RWPE2 (cell line): ENCODE measurements at places on chromosomes 3 and 15.
A peak's percentile ranks its signal among the peaks of the same experiment; 100 is the strongest.

- no peaks in the 10 kb centered on the region for H3K4me1 ChIP-seq
- peaks cover 4% of the 10 kb centered on the region for H3K36me3 ChIP-seq
- H3K27ac ChIP-seq: no peak overlapping the region
- DNase-seq: no peak
- no peak overlapping the region for H3K4me3 ChIP-seq
These were observed 63.5 kb downstream of the SLC49A4 start for GRCh38 chr3:122858373-122858772.

GRCh38 chr3:149625795-149626194 is 32.0 kb downstream of the WWTR1 start:
- no peaks in the 10 kb centered on the region for H3K27me3 ChIP-seq
- no peak for DNase-seq
- H3K27ac ChIP-seq: no peak overlapping the region
- no peak overlapping the region for H3K4me3 ChIP-seq

DNA sequence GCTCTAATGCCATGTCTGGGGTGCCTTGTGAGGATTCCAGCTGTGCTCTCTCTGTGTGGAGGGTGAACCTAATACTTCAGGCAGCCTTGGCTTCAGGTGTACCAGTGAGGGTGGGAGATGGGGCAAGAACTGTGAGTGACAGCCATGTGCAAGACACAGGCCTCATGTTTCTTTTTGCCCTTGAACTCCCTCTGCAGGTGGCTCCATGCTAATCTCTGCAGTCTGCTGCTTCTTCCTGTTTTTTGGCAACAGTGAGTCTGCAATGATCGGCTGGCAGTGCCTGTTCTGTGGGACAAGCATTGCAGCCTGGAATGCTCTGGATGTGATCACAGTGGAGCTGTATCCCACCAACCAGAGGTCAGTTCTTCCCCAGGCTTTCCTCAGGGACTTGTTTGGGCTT is 189.3 kb downstream of the SV2B start:
- no peak overlapping the region for H3K4me3 ChIP-seq
- no peak overlapping the region for H3K27ac ChIP-seq
- H3K4me1 ChIP-seq: no peaks in the 10 kb centered on the region
- peaks cover 20% of the 10 kb centered on the region for H3K27me3 ChIP-seq
- no peak for DNase-seq

- no peaks in the 10 kb centered on the region for H3K4me1 ChIP-seq
- no peaks in the 10 kb centered on the region for H3K36me3 ChIP-seq
- no peak overlapping the region for H3K4me3 ChIP-seq
- H3K27me3 ChIP-seq: peaks cover 9% of the 10 kb centered on the region
These were observed 589.3 kb downstream of the UNC13C start for GRCh38 chr15:54567408-54568035.

GRCh38 chr15:83436513-83437158 is 10.5 kb upstream of the SH3GL3 start:
- no peaks in the 10 kb centered on the region for H3K27me3 ChIP-seq
- no peaks in the 10 kb centered on the region for H3K36me3 ChIP-seq
- no peaks in the 10 kb centered on the region for H3K4me1 ChIP-seq
- DNase-seq: no peak
- no peak overlapping the region for H3K27ac ChIP-seq

DNA sequence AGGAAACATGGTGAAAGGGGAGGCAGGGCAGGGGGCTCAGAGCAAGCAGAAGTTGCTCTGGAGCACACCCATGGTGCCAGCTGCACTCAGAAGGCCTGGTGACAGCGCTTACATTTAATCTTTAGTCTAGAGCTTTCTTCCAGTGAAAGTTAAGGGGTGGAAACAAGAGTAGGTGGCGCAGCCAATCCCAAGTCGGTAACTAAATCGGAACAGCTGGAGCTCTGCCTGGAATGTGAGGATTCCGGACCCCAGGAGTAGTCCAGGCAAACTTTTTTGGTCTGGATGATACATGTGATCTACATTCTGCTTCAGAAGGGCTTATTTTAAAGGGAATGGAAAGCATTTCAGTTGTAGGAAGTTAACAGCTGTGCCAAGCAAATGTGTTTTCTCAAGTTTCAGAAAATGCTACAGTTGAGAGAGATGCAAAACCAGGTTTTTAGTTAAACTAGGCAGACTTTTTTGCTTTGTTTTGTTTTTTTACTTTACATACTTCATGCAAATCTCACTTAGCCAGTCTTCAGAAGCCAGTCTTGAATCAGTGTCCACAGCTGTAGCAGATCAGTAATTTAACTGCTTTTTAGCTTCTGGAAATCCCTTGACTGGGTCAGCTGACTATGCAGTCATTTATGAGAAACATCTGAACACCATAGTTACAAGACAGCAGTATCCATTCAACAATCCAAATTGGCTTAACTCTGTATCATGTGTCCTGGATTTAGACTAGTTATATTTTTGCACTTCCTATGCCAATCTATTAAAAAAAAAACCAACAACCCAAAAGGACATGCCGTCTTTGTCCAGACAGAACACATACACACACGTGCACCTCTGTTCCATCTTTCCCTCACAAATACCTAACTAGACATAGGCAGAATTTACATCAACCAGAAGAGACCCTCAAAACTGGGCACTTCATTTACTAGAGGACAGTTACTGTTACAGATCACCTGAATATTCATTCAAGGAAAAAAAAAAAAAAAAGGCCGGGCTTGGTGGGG is 33.2 kb downstream of the ZNF106 start:
- H3K27ac ChIP-seq: no peak overlapping the region
- no peak overlapping the region for H3K4me3 ChIP-seq
- H3K4me1 ChIP-seq: no peaks in the 10 kb centered on the region
- H3K27me3 ChIP-seq: no peaks in the 10 kb centered on the region

- peaks cover 67% of the 10 kb centered on the region for H3K4me1 ChIP-seq
- H3K36me3 ChIP-seq: no peaks in the 10 kb centered on the region
- DNase-seq: no peak
- no peak overlapping the region for H3K4me3 ChIP-seq
- H3K27me3 ChIP-seq: no peaks in the 10 kb centered on the region
These were observed 106.0 kb downstream of the TNIK start for GRCh38 chr3:171354049-171354705.

DNA sequence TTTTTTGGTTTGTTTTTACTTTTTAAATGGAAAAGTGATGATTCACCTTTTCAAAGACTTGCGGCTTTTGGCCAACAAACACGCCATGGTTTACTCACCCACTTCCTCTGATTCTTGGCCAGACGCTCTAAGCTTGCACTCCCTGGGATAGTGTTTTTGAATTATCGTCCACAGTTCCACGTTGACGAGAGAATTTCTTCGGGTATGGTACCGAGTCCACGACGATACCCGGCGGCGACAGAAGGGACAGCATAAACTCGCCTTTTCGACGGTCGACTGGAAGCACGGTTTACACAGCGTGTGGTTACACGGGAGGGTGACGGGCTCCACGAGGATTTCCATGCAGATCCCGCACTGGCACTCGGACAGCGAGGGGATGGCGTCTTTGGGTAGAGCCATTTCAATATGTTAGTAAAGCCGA is 783 bp downstream of the RNF168 start:
- H3K27me3 ChIP-seq: no peaks in the 10 kb centered on the region
- peak overlapping the region; percentile 59 for H3K4me3 ChIP-seq

DNA sequence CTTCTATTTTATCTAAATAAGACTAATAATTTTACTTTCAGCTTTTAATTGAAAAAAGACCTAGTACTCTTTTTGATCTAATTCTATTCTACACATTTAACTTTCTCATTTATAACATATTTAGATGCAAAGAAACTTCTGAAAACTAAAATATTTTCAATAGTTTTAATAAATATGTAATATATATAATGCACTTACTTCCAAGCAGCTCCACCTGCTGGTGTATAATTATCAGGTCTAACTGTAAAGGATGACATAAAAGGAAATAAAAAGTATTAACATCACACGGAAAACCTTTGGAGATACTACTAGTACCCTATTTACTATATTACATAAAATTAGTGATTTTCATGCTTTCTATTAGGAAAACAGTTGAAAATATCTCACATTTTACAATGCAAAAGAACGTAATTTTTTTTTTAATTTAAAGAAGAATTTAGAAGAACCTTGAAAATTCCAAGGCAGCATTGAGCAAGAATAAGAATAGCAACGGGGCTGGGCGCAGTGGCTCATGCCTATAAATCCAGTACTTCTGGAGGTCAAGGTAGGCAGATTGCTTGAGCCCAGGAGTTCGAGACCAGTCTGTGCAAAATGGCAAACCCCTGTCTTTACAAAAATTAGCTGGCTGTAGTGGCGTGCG is 10.2 kb downstream of the PLSCR5 start:
- no peaks in the 10 kb centered on the region for H3K36me3 ChIP-seq
- H3K4me3 ChIP-seq: no peak overlapping the region
- no peak overlapping the region for H3K27ac ChIP-seq
- no peak for DNase-seq

- no peak overlapping the region for H3K4me3 ChIP-seq
- DNase-seq: no peak
- H3K27ac ChIP-seq: peak overlapping the region; percentile 98
- no peaks in the 10 kb centered on the region for H3K36me3 ChIP-seq
- H3K4me1 ChIP-seq: peaks cover 74% of the 10 kb centered on the region
These were observed 71.0 kb downstream of the WWTR1 start for GRCh38 chr3:149586871-149587270.

- H3K27ac ChIP-seq: peak overlapping the region; percentile 7
- H3K27me3 ChIP-seq: no peaks in the 10 kb centered on the region
- H3K4me1 ChIP-seq: peaks cover 22% of the 10 kb centered on the region
- peak; percentile 66 for DNase-seq
- H3K4me3 ChIP-seq: no peak overlapping the region
These were observed 76.5 kb downstream of the CD200R1L start for GRCh38 chr3:112770032-112770626.

GRCh38 chr3:9582332-9582731 is 28.7 kb upstream of the LHFPL4 start:
- no peak for DNase-seq
- H3K27ac ChIP-seq: no peak overlapping the region
- H3K4me3 ChIP-seq: no peak overlapping the region
- H3K4me1 ChIP-seq: no peaks in the 10 kb centered on the region
- no peaks in the 10 kb centered on the region for H3K27me3 ChIP-seq

DNA sequence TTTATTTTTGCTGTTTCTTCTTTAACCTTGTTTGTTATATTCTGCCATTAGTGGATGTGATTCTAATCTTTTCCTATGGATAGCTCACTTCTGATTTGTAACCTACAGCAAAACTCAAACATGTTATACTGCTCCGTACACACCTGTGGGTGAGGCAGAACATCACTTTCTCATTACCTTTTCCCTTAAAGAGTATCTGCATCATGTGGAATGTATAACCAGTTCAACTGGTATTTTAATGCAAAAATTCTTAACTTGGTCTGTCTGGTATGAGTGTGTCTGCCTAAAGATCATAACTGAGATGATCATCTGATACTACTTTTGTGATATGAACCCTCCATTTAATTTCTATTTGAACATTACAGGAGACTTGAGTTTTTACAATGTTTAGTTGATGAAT is 13.0 kb upstream of the UPK1B start:
- H3K4me3 ChIP-seq: no peak overlapping the region
- DNase-seq: no peak
- H3K36me3 ChIP-seq: no peaks in the 10 kb centered on the region
- H3K27ac ChIP-seq: no peak overlapping the region
- no peaks in the 10 kb centered on the region for H3K4me1 ChIP-seq

- H3K27ac ChIP-seq: no peak overlapping the region
- H3K27me3 ChIP-seq: no peaks in the 10 kb centered on the region
- H3K36me3 ChIP-seq: no peaks in the 10 kb centered on the region
- no peak for DNase-seq
- peaks cover 16% of the 10 kb centered on the region for H3K4me1 ChIP-seq
- no peak overlapping the region for H3K4me3 ChIP-seq
These were observed 16.8 kb downstream of the BMF start for GRCh38 chr15:40091861-40092255.

GRCh38 chr3:171384101-171384891 is 75.9 kb downstream of the TNIK start:
- H3K4me1 ChIP-seq: no peaks in the 10 kb centered on the region
- DNase-seq: no peak
- no peak overlapping the region for H3K27ac ChIP-seq
- no peaks in the 10 kb centered on the region for H3K27me3 ChIP-seq

DNA sequence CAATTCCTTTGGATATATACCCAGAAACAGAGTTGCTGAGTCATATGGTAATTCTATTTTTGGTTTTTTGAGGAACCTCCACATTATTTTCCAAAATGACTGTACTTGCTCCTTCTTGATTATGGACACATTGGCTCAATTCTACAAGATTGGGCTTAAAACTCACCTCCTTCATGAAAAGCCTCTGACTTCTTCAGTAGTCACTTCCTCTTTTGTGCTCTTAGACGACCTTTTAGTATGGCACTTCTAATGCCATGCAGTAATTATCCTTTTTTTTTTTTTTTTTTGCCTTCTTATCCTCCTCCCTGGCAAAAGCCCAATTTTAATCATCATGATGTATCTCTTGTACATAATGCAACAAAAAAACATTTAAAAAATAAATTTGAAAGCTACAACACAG is 33.0 kb upstream of the ABHD17C start:
- no peaks in the 10 kb centered on the region for H3K27me3 ChIP-seq
- DNase-seq: no peak
- H3K4me3 ChIP-seq: no peak overlapping the region
- H3K27ac ChIP-seq: peak overlapping the region; percentile 70

DNA sequence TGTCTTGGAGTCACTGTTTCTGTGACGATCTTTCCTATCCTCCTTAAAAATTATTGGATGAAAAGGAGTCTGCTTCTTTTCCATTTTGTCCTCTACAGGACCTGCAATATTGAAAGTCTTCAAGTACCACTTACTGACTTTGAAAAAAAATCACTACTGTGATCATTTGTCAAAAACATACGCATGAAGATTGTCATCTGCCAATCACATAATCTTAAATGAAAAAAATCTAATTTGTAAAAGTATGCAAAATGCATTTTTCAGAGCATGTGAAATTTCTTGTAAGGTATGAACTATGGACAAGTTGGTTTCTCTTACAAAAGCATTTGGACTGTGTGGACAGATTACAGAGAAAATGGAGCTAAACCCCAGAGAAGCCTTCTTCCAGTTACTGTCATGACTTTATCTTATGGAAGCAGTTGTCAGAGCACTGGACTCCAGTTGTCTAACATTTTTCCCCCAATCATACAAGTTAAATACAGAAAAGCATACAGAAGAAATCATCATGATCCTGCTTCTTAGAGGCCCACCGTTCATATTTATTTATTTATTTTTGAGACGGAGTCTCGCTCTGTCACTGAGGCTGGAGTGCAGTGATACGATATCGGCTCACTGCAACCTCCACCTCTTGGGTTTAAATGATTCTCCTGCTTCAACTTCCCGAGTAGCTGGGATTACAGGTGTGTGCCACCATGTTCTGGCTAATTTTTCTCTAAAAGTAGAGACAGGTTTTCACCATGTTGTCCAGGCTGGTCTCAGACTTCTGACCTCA is 3.4 kb upstream of the PXK start:
- peaks cover 9% of the 10 kb centered on the region for H3K4me1 ChIP-seq
- H3K36me3 ChIP-seq: no peaks in the 10 kb centered on the region
- no peaks in the 10 kb centered on the region for H3K27me3 ChIP-seq
- no peak overlapping the region for H3K27ac ChIP-seq
- no peak overlapping the region for H3K4me3 ChIP-seq

- no peaks in the 10 kb centered on the region for H3K4me1 ChIP-seq
- H3K27me3 ChIP-seq: no peaks in the 10 kb centered on the region
- H3K27ac ChIP-seq: no peak overlapping the region
- H3K4me3 ChIP-seq: no peak overlapping the region
- DNase-seq: no peak
These were observed 422.2 kb downstream of the ZNF385D start for GRCh38 chr3:21328711-21329390.
